Bronchus fibroblast of lung (primary cell): ENCODE measurements at places on chromosomes 1 and 21. TPM values are rescaled to one million over a fixed set of nuclear protein-coding genes. Genes with fewer than 3 reads are reported as not detected.

The TNFRSF1B gene
- 9.4 and 11.9 TPM in 2 replicates for total RNA-seq

The SEMA4A gene
- total RNA-seq = 0.67 and 0.74 TPM in 2 replicates

The WASF2 gene
- 24.7 and 25.1 TPM in 2 replicates for total RNA-seq

The VWA1 gene
- 7.1 and 7.9 TPM in 2 replicates for total RNA-seq

The GSTM2 gene
- 17.7 and 19.0 TPM in 2 replicates for total RNA-seq

The MATN1 gene
- total RNA-seq = not detected in 2 replicates

The CHIA gene
- not detected in 2 replicates for total RNA-seq
